Activated naive CD8-positive, alpha-beta T cell treated with anti-CD3 and anti-CD28 coated beads, Interleukin-2, amount 10 ng/mL, durations not matched to agents 7 days and 5 days (primary cell): ENCODE measurements at places on chromosomes 3 and 15. TPM values are rescaled to one million over a fixed set of nuclear protein-coding genes. Genes with fewer than 3 reads are reported as not detected.
A peak's percentile ranks its signal among the peaks of the same experiment; 100 is the strongest.

GRCh38 chr3:117266806-117267205 is 557.2 kb downstream of the TUSC7 start:
- no peaks in the 10 kb centered on the region for H3K36me3 ChIP-seq
- no peak overlapping the region for H3K27ac ChIP-seq
- no peak overlapping the region for H3K4me3 ChIP-seq
- DNase-seq: no peak

- H3K27me3 ChIP-seq: peaks cover 3% of the 10 kb centered on the region
These were observed 153.3 kb downstream of the P3H2 start for GRCh38 chr3:189967254-189967865.

DNA sequence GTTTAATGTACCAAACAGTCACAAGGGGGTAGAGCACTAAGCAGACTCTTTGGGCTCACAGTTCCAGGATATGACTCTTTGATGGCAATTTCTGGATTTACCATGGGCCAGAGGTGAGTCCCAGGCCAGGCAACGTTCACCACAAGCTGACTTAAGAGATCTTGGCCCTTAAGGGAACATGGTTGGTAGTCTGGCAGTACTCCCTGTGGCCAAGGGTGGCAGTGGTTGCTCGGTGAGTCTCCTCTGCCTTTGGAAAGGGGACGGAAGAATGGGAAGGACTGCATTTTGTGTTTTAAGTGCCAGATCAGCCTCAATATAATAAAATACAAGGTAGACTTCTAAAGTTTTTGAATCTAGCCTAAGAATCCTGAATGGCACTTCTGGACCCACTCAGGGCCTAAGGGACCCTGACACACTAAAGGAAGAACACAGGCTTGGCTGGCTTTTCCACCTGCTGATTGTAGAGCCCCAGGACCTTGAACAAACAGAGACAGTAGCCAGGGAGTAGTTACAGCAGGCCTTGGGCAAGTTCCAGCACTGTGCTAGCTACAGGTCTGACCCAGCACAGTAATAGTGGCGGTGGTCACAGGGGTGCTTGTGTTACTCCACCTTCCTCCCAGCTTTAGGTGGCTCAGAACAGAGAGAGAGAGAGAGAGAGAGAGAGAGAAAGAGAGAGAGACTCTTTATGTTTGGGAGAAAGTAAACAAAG is 730.7 kb upstream of the ALCAM start:
- no peaks in the 10 kb centered on the region for H3K27me3 ChIP-seq
- DNase-seq: no peak
- H3K4me1 ChIP-seq: no peaks in the 10 kb centered on the region
- H3K4me3 ChIP-seq: no peak overlapping the region
- no peaks in the 10 kb centered on the region for H3K36me3 ChIP-seq

DNA sequence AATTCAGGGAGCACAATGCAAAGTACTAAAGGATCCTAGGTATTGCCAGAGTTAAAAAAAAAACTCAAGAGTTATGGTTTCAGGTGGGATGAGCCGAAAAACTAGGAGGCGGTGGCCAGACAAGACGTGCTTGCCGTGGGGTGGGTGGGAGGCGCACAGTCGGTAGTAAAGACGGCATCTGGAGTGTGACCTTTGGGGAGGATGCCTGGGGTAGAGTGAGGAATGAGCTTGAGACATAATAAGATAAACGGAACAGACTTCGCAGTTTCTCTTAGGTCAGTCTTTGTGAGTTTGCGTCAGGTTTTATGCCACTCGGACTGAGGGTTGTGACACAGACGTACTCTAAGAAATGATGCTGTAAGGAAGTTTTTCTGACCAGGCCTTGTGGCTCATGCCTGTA is 139.6 kb downstream of the LRRK1 start:
- H3K4me3 ChIP-seq: no peak overlapping the region
- DNase-seq: no peak
- peaks cover 3% of the 10 kb centered on the region for H3K4me1 ChIP-seq
- peaks cover 5% of the 10 kb centered on the region for H3K27me3 ChIP-seq
- no peak overlapping the region for H3K27ac ChIP-seq

- DNase-seq: no peak
- no peaks in the 10 kb centered on the region for H3K4me1 ChIP-seq
These were observed 114.7 kb downstream of the GADL1 start for GRCh38 chr3:30779686-30780287.

Gene ZCWPW2
- total RNA-seq: 0.79 TPM

GRCh38 chr3:48367201-48367600 is 4.8 kb upstream of the FBXW12 start:
- H3K27ac ChIP-seq: no peak overlapping the region
- DNase-seq: no peak
- peaks cover 3% of the 10 kb centered on the region for H3K4me1 ChIP-seq
- peaks cover 10% of the 10 kb centered on the region for H3K27me3 ChIP-seq

Gene TFRC
- 171 TPM for total RNA-seq

DNA sequence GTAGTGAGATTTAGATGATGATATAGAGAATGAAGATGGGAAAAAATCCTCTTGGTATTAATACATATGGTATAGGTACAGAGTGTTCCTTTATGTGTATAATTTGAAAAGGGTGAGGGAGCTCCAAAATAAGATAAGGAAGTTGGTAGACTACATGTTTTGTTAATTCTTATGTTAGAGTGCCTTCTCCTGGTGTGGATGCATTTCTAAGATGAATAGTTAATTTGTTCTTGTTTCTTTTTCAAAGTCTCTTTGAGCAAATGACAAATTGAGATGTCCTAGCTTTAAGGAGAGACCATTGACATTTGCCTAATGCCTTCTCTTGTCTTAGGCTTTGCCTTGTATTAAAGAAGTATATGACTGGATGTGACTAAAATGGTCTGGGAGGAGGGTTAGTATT is 34.1 kb downstream of the AKAP13 start:
- H3K27me3 ChIP-seq: no peaks in the 10 kb centered on the region
- peak overlapping the region; percentile 1 for H3K4me3 ChIP-seq
- peaks cover 45% of the 10 kb centered on the region for H3K4me1 ChIP-seq
